ENCODE measurements at places on chromosomes 1 and 21.

GRCh38 chr1:176733661-176734060, 270.7 kb downstream of the PAPPA2 start:
- no peak for DNase-seq

DNA sequence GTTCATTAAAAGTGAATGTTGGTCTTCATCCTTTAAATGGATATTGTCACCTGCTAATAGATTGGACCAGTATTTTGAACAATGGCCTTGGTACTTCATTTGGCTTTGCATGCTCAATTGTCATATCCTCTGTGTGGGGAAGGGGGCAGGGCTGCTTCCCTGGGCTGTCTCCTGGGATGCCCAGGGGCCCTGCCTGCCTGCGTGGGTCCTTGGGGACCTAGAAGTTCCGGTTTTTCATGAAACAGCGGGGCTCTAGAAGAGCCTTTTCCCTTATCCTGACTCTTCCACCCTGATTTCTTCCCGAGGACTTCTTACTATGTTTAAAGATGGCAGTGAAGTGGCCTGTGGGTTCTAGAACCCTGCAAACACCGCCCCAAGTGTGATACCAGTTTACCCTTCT, 97.5 kb downstream of the DISC1 start:
- DNase-seq: no peak

GRCh38 chr1:78676347-78676982, 26.8 kb downstream of the IFI44 start:
- no peak for DNase-seq

DNA sequence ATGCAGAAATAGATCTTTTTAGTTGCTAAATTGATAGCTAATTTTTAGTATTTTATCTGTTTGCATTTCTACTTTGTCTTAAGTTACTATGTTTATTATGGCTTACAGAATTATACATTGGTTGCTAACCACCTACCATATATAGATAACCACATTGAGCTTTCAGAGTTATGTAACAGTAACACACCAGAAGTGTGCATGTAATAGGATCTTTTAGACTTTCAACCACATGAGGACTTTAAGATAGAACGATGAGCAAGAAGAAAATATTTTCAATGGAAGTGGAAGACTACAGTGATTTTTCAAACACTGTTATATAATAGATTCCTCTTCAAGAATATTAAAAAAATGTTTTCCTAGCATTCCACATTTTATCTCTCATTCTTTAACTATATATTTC, 28.8 kb downstream of the TOR1AIP1 start:
- DNase-seq: no peak

GRCh38 chr1:157098519-157098918, 1.1 kb downstream of the ETV3L start:
- no peak for DNase-seq

- DNase-seq: no peak
Measured at GRCh38 chr1:115677565-115677964, 35.8 kb downstream of the VANGL1 start.

DNA sequence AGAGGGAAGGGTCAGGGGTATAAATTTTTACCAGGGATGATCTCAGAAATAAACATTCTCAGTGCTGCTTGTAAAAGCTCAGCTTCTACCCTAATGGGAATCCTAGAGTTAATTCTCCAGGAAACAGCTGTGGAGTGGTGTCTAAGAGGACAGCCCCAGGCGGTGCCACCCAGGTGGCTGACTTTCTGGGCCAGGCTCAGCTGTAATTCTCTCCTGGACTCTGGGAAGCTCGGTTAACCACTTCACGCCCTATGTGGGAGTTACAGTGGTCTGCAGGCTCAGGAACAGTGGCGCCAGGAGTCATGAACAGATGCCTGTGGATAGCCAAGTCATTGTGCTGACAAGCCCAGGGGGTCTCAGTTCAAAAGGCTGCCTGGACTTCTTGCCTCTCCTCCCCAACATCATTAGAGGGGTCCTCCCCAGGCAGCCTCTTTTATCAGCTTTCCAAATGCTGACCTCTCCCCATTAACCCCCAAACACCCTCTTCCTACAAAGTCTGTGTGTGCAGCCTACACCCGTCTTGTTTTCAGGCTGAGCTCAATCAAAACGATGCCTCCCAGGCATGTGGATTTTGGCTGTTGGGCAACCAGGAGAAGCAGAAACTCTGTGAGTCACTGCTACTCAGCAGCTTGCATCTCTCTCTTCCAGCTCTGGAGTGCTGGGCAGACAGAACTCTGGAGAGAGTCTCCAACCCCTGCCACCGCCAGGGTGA, 1.2 kb downstream of the HHIPL2 start:
- no peak for DNase-seq

GRCh38 chr1:171965777-171966176, 124.5 kb downstream of the DNM3 start:
- no peak for DNase-seq

GRCh38 chr1:41312991-41313645, 48.1 kb upstream of the FOXO6 start:
- no peak for DNase-seq

DNA sequence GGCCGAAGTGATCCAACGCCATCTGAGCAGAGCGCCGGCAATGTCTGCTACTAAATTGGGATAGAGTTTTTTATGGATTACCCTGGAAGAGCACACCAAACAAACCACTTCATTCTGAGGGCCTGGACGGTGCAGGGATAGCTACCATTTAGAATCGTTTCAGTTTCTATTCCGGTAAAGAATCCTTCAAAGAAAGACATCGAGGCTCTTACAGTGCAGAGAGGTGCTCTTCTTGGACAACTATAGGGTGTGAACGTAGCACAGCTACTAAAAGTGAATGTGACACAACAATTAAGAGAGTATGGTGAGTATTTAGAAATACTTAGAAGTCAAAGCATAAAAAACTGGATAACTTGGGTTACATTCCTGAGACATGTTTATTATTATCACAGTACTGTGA, 16.1 kb downstream of the HIVEP3 start:
- DNase-seq: no peak

GRCh38 chr1:31995263-31995662, 18.4 kb upstream of the KHDRBS1 start:
- DNase-seq: no peak

DNA sequence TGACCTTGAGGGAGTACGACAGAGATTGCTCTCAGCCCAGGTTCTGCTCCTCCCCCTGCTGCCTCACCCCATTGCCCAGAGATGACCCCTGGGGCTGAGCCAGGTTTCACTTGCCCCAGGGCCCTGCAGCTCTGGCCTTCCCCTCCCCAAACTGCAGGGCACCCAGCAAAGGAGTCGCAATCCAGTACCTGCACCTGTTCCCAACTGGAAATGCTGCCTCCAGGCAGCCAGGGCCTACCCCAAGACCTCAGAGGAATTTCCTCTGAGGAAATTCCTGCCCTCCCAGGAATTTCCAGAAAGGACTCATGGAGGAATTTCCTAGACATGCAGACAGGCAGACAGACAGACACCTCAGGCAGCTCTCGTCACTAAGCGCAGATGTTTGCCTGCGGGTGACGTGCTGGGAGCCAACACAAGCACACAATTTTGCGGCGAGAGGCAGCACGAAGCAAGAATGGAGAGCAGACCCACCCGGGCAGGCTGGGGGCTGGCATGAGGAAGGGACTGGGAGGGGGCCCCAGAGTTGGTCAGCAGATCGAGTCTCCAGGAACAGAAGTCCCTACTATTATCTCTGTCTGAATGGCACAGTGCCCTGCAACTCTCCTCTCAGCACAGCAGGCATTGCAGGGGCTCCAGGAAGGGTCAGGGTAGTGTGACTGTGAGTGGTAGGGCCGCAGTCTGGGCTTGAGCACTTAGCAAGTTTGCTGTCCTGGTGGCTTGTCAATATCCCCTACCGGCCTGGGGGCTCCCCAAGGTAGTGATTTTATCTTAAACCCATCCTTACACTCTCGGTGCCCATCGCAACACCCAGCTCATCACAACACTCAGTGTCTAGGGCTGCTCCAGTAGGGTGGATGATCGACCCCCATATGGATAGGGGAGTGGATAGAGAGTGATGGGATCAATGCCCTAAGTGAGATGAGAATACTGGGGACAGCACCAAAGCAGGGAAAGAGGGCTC, 2.9 kb upstream of the EFNA1 start:
- DNase-seq: no peak

DNA sequence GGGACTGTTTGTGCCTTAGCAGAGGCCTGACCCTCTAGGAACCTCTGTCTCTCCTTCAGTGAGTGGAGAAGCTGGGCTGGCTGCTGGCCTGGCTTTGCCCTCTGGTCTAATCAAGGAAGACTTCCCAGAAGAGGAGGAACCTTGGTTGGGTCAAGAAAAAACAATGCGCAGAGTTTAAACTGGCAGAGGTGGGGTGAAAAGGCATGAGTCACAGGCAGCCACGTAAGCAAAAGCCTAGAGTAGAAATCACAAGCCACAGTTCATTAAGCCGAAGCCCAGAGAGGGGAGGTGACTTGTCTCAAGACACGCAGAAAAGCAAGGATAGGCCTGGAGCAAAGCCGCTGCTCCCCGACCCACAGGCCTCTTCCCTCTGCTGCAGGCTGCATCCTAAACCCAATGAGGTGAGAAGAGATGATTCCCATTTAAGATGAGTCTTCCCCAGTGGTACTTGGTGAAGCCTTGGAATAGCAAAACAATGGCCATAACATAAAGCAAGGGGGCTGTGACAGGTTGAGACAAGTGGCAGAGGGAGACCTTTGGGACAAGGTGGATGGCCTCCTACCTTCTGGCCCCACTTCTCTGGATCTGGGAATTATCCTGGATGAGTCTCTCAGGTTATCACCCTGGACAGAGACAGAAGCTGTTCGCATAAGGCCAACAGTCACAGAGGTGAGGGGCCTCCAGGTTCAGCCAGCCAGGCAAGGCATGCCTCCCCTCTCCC, 7.7 kb downstream of the PDZK1IP1 start:
- no peak for DNase-seq

DNA sequence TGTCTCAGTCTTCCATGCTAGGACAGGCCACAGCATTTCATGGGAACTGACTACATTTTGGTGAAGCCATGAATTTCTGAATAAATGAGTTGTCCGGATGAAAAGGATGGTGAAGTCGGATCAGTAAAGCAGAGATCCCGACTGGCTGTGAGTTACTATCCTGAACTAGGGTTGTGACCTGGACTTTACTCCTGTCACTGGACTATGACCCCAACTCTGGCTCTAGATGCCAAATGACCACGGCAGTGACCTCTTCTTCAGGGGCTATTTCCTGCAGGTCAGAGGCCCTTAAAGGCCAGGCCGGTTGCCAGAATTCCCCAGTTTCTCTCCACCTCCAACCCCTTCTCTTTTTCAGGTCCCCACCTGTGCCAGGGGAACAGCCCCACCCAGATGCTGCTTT, 1.7 kb upstream of the NECTIN4 start:
- no peak for DNase-seq

DNA sequence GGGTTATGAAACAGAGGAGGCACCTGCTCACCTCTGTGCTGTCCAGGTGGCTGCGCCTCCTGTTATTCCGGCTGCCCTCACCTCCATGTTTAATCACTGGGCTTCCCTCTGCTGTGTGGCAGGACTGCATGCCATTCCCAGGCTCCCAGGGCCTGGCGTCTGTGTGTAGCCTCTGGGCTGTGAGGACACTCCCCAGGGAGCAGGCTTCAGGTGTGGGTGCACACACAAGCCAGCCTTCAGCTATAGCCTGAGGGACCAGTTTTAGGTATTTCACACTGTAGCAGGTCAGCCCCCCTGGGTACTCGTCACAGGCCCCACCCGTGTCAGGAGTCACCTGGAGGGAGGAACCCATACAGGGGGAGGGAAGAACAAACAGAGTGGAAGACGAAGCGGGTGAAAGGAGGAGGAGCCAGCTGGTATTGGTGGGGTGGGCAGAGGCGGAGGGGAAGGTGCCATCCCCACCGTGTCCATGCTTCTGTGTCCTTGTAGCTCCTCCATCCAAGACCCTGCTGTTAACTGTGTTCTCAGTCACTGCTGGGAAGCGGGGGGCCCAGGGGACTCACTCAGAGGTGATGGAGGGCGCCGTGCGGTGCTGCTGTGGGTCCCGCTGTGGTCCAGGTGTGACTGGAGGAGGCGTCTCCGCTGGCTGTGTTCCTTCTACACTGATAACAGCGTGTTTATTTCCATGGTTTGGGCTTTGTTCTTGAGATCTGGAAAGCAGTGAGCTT, 158.6 kb downstream of the PGBD5 start:
- no peak for DNase-seq

DNA sequence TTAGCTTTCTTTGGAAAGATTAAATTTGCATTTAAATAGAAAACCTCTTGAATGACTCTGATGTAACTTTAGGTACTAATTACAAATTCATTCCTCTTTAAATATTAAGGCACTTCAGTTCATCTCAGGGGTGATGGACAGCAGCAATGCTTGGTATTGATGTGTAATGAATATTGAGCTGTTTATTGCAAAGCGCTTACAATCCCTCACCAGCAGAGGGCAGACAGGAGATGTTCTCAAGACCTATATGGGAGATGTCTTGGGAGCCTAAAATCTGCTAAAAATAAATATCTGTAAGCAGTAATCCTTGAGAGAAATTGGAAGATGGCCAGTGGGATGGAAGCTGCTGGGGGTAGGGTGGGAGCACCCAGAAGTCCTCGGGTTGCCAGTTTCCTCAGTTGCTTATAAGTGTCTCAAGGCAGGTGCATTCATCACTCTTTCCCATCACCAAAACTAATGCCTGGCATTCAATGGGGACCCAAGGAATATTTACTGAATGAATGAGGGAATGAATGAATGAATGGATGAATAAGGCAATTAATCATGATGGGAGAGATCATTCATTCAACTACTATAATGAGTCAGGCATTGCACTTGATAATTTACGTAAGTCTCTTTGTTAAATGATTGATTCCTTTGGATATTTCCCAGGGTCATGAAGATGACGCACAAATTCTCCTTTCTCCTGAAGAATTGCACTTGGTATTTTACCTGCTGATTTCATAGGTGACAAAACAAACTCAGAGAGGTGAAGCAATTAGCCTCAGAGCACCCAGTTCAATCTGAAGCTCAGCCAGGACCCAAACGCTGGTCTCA, 2.3 kb downstream of the KLHDC8A start:
- DNase-seq: peak; percentile 9

- DNase-seq: no peak
Measured at GRCh38 chr1:182248721-182249120, 142.9 kb downstream of the GLUL start.

DNA sequence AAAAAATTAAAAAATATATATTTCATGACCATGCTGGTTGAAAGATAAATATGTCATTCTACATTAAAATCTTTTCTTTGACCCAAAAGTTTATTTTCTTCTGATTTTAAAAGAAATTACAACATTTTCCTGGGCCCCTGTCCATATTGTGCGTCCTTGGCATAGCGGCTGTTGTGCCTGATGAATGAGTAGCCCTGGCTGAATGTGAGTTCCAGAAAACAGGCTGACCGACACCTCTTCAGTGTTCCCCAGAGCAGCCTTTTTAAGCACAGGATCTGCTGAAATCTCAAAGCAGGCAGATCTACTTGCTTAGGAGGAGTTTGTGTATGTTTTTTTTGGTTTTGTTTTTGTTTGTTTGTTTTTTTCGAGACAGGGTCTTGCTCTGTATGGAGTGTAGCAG, 19.7 kb downstream of the KIAA1614 start:
- DNase-seq: no peak

DNA sequence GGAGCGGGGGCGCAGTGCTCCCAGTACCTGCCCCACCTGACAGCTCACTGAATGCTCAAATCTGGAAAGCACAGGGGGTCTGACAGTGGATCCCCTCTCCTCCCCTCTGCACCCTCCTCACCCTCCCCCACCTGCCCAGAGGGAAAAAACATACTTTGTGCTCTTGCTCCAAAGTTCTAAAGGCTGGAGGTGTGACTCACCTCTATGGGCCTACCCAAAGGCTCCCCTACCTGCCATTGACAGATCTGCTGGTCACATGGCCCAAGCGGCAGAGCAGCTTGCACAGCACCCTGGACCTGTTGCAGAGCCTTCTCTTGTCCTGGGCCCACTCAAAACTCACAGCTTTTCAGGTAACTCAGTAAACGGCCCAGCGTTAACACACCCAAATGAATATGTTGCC, 55.7 kb downstream of the ADSS2 start:
- DNase-seq: no peak

Measured in C1 segment of cervical spinal cord (tissue), 14 donors.